Activated CD4-positive, alpha-beta memory T cell treated with anti-CD3 and anti-CD28 coated beads for 36 hours (primary cell): ENCODE measurements at places on chromosomes 7 and 10. TPM values are rescaled to one million over a fixed set of nuclear protein-coding genes. Genes with fewer than 3 reads are reported as not detected.

- H3K4me1 ChIP-seq = no peaks in the 10 kb centered on the region
- no peak overlapping the region for H3K27ac ChIP-seq
- H3K27me3 ChIP-seq = peaks cover 4% of the 10 kb centered on the region
- H3K4me3 ChIP-seq = no peak overlapping the region
Observed at GRCh38 chr10:43958964-43959363, 310.3 kb upstream of the ZNF32 start.

DNA sequence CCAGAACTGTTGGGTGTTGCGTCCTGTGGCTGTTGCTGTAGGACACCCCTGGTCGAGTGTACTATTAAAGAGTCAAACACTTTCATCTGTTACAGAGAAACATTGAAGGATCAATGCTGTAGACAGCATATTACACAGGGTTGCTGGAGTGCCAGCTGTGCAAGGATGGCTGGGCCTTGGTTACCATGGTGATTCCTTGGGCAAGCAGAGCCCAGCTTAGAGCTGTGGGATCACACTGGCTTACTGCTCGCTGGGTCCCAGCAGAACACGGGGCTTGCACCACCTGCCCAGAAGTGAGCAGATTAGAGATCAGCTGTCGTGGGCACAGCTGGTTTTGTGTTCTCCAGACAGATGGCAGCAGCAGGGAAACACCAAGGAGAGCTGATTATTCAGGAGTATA lies 76.0 kb downstream of the GPR141 start:
- H3K27me3 ChIP-seq = peaks cover 12% of the 10 kb centered on the region
- no peak for DNase-seq
- no peaks in the 10 kb centered on the region for H3K4me1 ChIP-seq
- H3K4me3 ChIP-seq = no peak overlapping the region

- no peaks in the 10 kb centered on the region for H3K4me1 ChIP-seq
- DNase-seq = no peak
- H3K27ac ChIP-seq = no peak overlapping the region
- H3K27me3 ChIP-seq = peaks cover 21% of the 10 kb centered on the region
- H3K4me3 ChIP-seq = no peak overlapping the region
Observed at GRCh38 chr7:55026867-55027490, 8.2 kb downstream of the EGFR start.

- peaks cover 5% of the 10 kb centered on the region for H3K27me3 ChIP-seq
- H3K27ac ChIP-seq = peak overlapping the region; percentile 91
- H3K4me1 ChIP-seq = peaks cover 53% of the 10 kb centered on the region
- H3K4me3 ChIP-seq = no peak overlapping the region
Observed at GRCh38 chr10:119316729-119317097, 109.3 kb downstream of the GRK5 start.

Gene TFPI2
- not detected for total RNA-seq

Gene FAM20C
- 0.45 TPM for total RNA-seq

Gene BRAT1
- 33.6 TPM for total RNA-seq

DNA sequence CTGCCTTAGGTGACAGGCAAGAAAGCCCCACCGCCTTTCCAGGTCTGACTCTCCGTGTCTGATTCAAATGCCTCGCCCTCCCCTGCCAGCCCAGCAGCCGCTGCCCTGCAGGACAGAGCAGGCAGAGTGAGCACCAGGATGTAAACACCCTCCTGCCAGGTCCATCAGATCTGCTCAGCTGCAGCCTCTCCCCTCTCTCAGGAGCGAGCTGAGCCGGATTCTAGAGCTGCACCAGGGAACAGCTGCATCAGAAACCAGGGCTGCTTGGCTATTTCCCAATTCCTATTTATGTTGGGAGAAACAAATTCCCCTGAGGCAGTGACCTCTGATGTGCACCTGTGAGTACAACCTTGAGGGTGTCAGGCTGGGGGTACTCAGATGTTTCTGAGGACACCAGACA lies 121.5 kb upstream of the ZMIZ1 start:
- no peaks in the 10 kb centered on the region for H3K4me1 ChIP-seq
- no peak for DNase-seq
- H3K27ac ChIP-seq = no peak overlapping the region
- no peaks in the 10 kb centered on the region for H3K36me3 ChIP-seq

DNA sequence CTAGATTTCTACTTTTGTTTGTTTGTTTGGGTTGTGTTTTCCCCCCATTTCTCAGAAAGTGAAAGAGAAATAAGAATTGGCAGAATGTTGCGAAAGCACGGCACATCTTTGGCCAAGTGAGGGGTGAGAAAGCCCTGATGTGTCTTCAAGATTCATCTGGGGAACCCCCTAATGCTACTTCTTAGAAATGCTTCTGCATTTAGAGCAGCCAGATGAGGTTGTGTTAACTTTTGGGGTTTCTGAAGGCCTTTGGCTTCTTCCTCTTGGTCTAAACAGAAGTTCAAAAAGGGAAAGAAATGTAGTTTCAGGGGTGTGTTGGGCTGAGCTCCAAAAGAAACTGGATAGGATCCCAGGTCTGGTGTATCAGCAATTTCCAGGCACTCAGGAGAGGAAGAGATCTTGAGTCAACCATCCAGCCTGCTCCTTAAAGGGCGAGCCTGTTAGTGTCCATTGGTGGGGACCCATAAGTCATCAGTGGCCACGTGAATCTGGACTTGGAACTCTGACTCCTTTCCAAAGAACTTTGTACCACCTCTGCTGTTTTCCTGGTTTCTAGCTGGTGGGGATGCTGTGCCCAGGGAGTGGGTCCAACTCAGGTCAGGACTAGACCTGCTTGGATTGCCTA lies 6.5 kb downstream of the DUSP5 start:
- H3K4me1 ChIP-seq = peaks cover 92% of the 10 kb centered on the region
- H3K27me3 ChIP-seq = no peaks in the 10 kb centered on the region
- peak overlapping the region; percentile 96 for H3K4me3 ChIP-seq
- peak overlapping the region; percentile 97 for H3K27ac ChIP-seq
